ENCODE measurements at places on chromosomes 11 and 22. TPM values are rescaled to one million over a fixed set of nuclear protein-coding genes. Genes with fewer than 3 reads are reported as not detected.

IFTAP gene
- 18.5 TPM for total RNA-seq

KIRREL3 gene
- total RNA-seq: 4.6 TPM

IGSF22 gene
- total RNA-seq: not detected

PGGHG gene
- total RNA-seq: 14.9 TPM

OR4D6 gene
- not detected for total RNA-seq

CARD18 gene
- total RNA-seq: not detected
